Stimulated activated memory B cell treated with anti-CD40 and anti-IgM and Interleukin-4, amounts not matched to agents 10 μg/mL and 1 μg/mL and 100 μg/mL, for 72 hours (primary cell): ENCODE measurements at places on chromosomes 3 and 15.

DNA sequence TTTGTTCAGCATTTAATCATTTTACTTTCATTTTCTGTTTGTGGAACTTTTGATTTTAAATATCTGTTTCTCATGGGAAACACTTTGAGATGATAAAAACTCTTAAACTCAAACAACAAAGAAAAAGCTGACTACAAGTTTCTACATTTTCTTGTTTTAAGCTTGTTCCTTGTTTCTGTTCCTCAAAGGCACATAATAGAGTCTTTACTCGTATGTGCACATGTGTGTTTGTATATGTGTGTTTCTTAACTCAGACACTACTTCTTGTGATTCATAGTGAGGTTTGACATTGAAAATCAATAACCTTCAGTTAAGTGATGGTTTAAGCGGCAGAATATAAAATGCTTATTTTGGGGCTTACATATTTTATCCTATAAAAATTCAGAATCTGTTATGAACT is 786.7 kb upstream of the EPHA6 start:
- ATAC-seq, result no peak

DNA sequence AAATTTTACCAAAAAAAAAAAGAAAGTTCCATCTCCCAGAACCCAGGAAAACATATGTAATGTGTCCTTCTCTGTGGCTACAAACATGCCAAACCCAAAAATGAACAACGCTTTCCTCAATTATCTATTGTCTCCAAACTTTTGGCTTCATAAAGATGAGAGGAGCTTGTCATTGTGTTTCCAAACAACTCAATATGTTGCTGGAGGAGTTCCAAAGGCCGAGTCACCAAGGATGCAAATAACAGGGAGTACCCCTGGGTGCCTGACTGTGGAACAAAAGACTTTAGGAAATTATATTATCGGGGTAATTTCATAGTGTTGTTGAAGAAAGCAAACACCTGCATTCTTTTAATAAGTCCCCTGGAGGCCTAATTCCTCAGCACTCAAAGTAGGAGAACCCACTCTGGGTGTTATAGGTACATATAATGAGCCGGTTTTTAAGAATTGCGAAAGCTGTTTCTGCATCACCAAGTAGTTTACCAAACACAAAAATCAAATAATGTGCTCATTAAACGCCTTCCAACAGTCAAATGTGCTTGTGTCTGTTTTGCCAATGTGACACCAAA is 206.3 kb upstream of the PRICKLE2 start:
- ATAC-seq, result no peak

- no peak for ATAC-seq
These were observed 34.6 kb upstream of the CMSS1 start for GRCh38 chr3:99783011-99783573.

DNA sequence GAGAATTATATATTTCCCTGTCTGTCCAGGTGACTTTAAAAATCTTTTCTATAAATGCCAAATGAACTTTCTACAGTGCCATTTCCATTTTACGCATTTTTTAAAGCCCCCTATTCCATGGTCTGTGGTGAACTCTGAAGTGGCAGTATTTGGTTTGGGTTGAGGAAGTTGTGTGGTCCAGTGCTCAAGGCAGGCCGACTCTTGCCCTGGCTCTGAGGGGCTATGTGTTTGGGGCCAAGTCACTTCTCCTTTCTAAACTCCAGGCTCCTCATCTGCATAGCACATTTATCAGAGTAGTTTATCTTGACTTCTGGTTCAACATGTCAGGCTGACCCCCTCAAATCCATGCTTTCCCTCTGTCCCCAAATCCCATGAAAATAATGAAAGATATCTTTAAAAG is 14.1 kb downstream of the TTC21A start:
- ATAC-seq, result peak; percentile 76

GRCh38 chr3:50317300-50317699 is 5.2 kb downstream of the HYAL2 start:
- ATAC-seq, result no peak

- no peak for ATAC-seq
These were observed 12.1 kb downstream of the PLXND1 start for GRCh38 chr3:129594409-129594808.

- no peak for ATAC-seq
These were observed 26.3 kb downstream of the DZIP1L start for GRCh38 chr3:138089091-138089490.

DNA sequence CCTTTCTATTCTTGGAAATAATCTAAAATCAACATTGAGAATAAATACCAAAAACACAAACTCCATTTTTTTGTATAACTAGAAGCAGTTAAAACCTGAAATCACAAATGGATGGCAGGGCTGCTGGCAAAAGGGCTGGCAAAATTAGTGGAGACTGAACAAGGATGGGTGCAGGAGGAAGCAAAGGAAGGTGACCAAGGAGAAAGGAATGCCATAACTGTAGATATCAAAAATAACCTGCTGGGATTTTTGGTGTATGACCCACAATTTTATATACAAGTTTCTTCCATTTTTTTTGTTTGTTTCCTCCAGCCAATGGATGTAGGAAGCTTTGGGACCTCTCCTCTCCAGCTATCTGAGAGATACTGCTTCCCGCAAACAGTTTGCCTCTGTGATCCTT is 12.7 kb downstream of the CFAP44 start:
- no peak for ATAC-seq

- ATAC-seq, result no peak
These were observed 38.8 kb downstream of the PTPRG start for GRCh38 chr3:61600195-61600594.

DNA sequence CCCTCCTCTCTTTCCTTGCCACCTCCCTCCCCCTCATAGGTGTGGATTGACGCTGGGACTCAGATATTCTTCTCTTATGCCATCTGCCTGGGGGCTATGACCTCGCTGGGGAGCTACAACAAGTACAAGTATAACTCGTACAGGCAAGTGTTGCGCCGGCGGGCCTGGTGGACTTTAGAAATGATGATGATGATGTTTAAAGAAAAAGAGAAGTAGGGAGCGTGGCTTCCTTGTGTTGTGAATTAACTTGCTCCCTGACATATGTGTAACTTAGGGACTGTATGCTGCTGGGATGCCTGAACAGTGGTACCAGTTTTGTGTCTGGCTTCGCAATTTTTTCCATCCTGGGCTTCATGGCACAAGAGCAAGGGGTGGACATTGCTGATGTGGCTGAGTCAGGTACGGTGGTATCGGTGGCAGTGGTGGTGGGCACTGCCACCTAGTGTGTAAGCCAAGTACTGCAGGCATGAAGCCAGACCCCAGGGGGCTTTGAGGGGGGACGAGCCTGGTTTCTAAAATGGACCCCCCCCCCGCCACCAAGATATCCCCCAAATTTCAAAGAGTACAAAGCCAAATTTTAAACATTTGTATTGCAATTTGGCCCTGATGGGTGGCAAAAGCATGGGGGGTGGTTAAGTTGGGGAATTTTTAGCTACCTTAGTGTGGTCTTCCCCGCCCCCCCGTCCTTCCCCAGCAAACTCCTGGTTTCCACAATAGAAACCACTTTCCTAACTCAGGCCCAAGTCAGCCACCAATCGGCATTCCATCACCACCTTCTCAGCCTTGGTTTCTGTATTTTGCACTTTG is 65.6 kb downstream of the SLC6A6 start:
- ATAC-seq, result peak; percentile 72

- ATAC-seq, result no peak
These were observed 29.7 kb downstream of the HAPLN3 start for GRCh38 chr15:88865498-88866099.

GRCh38 chr3:46632792-46633191 is 20.5 kb downstream of the FAM240A start:
- ATAC-seq, result no peak
